ENCODE measurements at places on chromosomes 11 and 22.

DNA sequence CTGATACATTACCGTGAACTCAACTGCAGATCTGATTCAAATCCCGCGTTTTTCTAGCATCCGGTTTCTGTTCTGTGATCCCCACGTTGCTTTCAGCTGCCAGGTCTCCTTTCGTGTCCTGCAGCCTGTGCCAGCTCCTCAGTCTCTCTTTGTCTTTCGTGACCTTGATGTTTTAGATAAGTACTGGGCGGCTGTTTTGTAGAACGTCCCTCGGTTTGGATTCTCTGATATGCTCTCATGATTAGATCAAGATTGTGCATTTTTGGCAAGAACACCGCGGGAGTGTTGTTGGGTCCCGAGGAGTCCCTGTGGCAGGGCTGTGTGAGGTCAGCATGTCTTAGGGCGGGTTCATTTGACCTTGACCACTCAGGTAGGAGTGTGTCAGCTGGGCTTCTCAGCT is 38.6 kb downstream of the KCNQ1 start:
- no peak for DNase-seq

GRCh38 chr22:27063406-27063805 is 406.0 kb downstream of the MIAT start:
- DNase-seq, result no peak

DNA sequence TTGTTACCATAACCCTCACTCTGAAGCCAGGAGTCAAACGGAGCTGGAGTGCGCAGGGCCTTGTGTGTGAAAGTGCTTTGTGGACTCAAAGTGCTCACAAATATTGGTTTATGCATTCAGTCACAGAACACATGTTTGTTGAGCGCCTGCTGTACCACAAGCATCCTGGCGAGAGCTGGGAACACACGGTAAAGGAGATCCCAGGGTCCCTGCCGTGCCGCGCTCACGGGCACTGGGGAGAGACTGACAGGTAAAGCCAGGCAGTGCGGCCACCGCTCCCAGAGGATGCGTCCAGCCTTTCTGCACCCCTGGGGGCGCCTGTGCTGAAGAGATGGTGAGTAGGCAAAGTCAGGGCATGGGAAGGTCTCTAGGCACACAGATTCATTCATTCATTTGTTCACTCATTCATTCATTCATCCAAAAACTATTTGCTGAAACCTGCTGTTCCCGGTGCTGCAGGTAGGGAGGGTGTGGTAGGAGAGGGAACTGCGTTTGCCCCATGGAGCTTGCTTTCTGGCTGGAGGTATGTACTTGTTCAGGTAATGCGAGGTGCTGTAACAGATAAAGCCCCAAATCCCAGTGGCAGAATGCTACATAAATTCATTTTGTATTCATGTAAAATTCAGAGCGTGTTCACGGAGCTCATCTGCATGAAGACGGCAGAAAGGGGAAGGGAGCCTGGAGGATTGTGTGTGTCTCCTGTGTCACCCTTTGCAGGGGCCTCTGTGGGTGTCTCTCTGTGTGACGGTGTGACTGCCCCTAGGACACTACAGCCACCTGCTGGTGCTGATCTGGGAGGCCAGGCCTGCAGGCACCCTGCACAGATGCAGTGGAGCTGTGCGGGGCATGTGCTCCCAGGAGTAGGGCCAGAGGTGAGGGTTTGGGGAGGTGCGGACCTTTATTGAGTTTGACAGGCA is 167.0 kb upstream of the B3GAT1 start:
- peak; percentile 24 for DNase-seq

DNA sequence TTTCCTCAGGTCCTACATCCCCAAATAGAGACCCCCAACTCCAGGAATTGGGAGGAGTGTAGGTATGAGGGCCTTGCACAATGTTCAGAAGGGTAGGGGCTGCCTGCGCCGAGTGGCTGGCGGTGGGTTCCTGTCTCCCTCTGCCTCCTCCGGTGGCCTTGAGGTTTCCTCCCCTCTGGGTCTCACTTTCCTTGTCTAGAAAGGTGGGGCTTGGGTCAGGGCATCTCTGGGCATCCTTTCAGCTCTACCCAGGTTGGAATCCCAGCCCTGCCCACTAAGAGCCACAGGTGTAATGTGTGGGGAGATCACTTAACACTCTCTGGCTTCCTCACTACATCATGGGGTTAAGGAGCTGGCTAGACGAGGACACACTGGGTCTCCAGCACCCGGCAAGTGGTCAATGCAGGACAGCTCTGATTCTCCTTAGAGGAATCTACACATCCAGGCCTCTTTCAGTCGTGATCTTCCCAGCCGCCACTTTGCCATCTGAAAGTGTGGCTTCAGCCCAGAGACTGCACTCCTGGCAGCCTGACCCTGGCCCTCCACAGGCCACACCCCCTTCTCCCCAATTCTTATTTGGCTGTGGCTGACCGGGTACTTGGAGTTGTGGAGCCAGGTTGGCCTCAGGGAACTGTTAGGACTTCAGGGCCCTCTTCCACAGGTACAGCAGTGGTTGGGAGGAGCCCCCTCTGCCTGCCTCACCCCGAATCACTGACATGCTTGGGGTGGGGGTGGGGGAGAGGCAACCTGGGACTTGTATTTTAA is 22.1 kb downstream of the PRDM11 start:
- no peak for DNase-seq

DNA sequence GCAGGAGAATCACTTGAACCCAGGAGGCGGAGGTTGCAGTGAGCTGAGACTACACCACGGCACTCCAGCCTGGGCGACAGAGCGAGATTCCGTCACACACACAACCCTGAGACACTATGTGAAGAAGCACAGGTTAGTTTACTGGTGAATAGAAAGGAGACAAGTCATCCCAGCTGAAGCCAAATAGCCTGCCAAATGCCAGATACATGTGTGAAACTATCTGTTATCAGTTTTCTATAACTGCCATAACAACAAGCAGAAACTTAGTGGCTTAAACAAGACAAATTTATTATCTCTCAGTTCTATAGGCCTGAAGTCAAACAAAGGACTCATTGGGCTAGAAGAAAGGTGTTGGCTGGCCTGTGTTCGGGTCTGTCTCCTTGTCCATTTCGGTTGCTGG is 88.0 kb upstream of the CHRM4 start:
- DNase-seq, result no peak

DNA sequence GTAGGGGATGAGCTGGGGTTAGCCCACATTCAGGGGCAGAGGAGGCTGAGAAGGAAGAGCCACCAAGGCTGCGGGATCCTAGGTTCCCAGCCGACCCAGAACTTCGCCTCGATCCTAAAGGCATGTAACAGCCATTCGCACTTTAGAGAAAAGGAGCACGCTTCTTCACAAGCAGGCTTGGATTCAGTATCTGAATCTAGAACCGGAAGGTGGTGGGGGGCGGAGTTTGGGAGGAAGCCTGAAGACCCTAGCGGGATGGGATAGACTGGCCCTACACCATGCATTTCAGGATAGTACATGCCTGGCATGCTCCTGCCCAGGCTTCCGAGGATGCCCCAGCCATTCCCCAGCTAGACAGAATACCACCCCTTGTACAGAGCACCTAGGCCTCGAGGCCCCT is 4.4 kb downstream of the SCARF2 start:
- no peak for DNase-seq

DNA sequence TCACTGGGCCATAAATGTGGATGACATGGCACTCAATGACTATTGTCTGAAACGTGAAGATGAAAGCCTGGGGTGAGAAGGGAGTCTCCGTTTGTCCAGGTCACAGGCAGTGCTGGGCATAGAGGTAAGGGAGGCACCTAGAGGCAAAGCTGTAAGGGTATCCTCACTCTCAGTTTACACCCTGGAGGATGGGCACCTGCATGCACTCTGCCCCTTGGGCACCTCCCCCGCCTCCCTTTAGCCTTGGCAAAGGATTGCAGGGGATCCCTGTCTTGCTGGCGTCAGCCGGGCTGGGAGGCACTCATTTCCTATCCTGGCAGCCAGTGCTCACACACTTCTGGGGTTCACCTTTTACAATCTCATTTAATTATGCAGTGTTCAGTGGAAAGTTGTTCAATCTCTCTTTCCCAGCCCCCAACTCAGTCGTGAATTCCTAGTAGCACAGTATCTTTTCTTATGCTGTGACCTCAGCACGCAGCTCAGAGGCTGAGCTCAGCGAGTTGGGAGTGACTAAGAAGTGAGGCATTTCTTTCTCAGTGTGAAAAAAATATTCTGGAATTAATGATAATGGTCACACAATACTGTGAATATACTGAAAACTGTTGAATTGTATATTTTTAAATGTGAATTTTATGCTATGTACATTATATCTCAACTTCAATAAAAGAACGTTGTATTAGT is 866.6 kb downstream of the BRD1 start:
- no peak for DNase-seq

- no peak for DNase-seq
Measured at GRCh38 chr11:116240710-116241109, 532.1 kb downstream of the BUD13 start.

- no peak for DNase-seq
Measured at GRCh38 chr11:39712581-39712980, 1746.9 kb downstream of the LRRC4C start.

DNA sequence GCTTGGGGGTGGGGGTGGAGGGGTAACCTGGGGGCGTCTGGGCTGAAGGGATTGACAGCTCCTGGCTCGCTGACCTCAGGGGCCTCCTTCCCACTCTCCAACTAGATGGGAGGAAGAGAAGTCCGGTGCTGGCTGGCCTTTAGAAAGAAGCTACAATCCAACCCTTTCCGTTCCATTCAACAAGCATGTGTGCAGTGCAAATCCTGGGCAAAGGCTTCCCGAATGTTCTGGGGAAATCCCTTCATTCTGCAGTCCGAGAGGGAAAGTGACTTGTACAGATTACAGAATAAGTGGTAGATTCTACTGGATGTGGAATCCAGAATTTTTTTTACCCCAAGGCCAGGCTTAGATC is 149.9 kb downstream of the FEZ1 start:
- DNase-seq, result no peak

GRCh38 chr11:124864176-124864891 is 898 bp upstream of the ROBO3 start:
- DNase-seq, result no peak

GRCh38 chr11:82883853-82884252 is 16.4 kb downstream of the PRCP start:
- no peak for DNase-seq

- DNase-seq, result no peak
Measured at GRCh38 chr11:77138106-77138649, 10.1 kb downstream of the MYO7A start.

GRCh38 chr11:96293109-96293508 is 49.9 kb downstream of the MAML2 start:
- no peak for DNase-seq

- DNase-seq, result no peak
Measured at GRCh38 chr11:36929401-36929800, 331.4 kb upstream of the RAG2 start.

DNA sequence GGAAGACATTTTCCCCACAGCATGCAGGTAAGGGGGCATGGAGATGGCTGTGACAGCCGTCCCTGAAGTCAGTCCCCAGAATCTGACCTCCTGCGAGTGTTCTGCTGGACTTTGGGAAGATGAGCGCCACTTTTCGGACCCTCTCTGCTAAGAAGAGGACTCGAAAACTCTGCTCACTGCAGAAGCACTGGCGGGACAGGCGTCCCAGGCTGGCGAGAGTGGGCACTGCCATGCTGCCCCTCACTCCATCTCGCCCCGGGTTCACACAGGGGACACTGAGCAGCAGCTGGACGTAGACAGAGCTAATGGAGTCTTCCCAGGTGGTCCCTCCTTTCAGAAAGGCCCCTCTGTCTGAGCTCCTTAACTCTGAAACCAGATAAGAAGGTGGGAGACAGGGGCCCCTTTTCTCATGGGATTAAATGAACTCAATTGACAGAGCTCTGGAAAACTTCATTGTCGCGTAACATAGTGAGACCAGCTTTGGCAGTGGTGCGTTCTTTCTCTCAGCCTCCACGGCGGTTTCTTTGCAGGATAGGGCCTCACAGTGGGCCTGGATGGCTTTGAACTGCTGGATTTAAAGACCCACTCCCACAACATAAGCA is 4.8 kb downstream of the ADAMTS8 start:
- no peak for DNase-seq

- DNase-seq, result no peak
Measured at GRCh38 chr11:123202155-123203151, 7.4 kb upstream of the CLMP start.

GRCh38 chr11:61378713-61379313 is 13.6 kb upstream of the TMEM216 start:
- no peak for DNase-seq

GRCh38 chr11:76773921-76774361 is 9.2 kb upstream of the TSKU start:
- DNase-seq, result no peak

GRCh38 chr11:48880021-48880441 is 103.7 kb downstream of the TRIM51G start:
- DNase-seq, result no peak

DNA sequence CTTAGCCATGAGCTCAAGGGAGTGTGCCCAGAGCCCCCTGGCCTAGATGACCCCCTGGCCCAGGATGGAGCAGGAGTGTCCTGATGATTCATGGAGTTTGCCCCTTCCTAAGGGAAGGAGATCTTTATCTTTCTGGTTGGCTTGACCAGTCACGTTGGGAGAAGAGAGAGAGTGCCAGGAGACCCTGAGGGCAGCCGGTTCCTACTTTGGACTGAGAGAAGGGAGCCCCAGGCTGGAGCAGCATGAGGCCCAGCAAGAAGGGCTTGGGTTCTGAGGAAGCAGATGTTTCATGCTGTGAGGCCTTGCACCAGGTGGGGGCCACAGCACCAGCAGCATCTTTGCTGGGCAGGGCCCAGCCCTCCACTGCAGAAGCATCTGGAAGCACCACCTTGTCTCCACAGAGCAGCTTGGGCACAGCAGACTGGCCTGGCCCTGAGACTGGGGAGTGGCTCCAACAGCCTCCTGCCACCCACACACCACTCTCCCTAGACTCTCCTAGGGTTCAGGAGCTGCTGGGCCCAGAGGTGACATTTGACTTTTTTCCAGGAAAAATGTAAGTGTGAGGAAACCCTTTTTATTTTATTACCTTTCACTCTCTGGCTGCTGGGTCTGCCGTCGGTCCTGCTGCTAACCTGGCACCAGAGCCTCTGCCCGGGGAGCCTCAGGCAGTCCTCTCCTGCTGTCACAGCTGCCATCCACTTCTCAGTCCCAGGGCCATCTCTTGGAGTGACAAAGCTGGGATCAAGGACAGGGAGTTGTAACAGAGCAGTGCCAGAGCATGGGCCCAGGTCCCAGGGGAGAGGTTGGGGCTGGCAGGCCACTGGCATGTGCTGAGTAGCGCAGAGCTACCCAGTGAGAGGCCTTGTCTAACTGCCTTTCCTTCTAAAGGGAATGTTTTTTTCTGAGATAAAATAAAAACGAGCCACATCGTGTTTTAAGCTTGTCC is 14.3 kb downstream of the ADORA2A start:
- no peak for DNase-seq

Measured in DND-41 (cell line).